Stimulated activated CD8-positive, alpha-beta memory T cell treated with anti-CD3 and anti-CD28 coated beads, Interleukin-4, amount 100 ng/mL, for 4 hours (primary cell): ENCODE measurements at places on chromosomes 2 and 18.

GRCh38 chr2:242075696-242076095 is 206.2 kb downstream of the RTP5 start:
- no peak for DNase-seq

DNA sequence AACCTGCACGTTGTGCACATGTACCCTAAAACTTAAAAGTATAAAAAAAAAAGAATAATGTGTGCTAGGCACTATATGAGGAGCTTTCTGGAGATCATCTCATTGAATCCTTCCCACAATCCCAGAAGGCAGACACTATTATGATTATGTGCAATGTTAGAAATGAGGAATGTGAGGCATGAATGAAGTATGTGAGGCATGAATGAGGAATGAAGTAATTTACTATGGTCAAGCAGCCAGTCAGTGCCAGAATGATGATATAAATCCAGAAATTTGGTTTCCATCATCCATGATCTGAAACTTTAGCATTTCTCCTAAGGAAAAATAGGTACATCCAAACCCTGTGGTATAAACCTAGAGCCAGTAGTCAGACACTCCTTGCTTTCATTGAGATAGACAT is 42.0 kb downstream of the CCDC148 start:
- no peak for DNase-seq

- no peak for DNase-seq
Observed at GRCh38 chr2:43228756-43229659, 2.6 kb upstream of the ZFP36L2 start.

- DNase-seq = no peak
Observed at GRCh38 chr2:120452131-120452530, 106.2 kb downstream of the INHBB start.

DNA sequence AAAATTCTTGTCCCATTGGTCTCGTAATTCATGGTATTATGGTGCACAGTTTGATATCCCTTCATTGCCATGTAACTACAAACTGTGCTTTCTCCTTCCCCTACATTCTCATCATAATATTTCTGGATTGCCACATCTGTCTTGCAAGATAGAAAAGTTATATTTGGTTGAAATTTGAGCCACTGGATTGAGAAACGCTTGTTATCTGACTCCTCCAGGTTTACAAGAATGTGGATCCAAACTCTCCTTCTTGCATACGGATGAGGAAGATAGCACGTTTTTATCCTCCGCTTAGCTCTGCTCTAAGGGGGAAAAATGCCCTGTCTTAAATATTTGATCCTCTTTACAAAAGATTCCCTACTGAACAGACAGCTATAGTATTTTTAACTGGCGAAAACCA is 438.2 kb downstream of the TSN start:
- no peak for DNase-seq

DNA sequence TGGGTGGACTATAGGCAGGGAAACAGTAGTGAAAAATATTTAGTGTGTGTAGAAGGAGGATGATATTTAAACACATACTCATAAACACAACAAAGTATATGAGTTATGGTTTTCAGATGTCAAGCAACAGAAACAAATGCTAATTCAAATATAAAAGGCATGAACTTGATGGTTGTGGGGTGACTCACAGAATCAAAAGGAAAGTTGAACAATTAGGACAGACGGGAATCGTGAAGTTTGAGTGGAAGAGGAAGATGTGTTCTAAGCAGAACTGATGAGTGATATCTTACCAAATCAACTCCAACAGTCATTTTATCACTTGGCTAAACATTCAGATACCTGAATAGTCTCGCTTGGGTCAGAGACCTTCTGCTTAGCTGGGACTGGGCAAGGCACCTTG is 53.6 kb upstream of the ITGA6 start:
- no peak for DNase-seq

GRCh38 chr2:230660294-230661060 is 52.2 kb upstream of the CAB39 start:
- DNase-seq = no peak
